Stimulated activated CD4-positive, alpha-beta T cell treated with anti-CD3 and anti-CD28 coated beads, TNF-alpha, amount 100 ng/mL, for 4 hours (primary cell): ENCODE measurements at places on chromosomes 11 and 22.

GRCh38 chr11:82174610-82175009, 559.1 kb downstream of the FAM181B start:
- no peak for DNase-seq

GRCh38 chr11:33694346-33695050, 6.1 kb downstream of the C11orf91 start:
- no peak for DNase-seq

- DNase-seq: no peak
Measured at GRCh38 chr11:116478669-116479668, 293.8 kb downstream of the BUD13 start.

DNA sequence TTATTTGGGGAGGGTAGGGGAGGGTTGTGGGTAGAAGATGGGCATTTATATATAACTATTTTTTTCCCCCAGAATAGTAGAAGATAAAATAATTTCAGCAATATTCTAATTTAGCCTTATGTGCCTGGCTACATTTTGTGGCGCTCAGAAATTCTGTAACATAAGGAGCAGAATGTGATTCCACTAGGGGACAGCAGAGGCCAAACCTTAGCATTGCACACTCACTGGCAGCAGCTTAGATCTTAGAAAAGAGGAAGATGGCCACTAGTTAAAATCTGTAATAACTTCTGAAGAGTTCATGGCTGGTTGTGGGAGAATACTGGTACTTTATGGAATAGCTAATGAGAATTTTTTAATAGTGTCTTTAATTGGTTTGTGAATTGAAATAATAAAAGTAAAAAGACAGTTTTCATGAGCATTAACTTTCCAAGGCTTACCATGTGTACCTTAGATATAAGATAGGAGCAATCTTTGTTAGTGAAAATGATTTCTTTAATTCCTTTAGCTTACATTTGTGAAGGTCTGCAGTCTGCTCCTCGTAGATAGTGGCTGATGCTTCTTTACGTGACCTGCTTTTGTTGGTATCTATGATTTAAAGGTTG, 33.1 kb downstream of the DDX10 start:
- DNase-seq: no peak

- no peak for DNase-seq
Measured at GRCh38 chr11:95239871-95240649, 9.1 kb upstream of the SESN3 start.

GRCh38 chr22:46104881-46105493, 45.3 kb upstream of the PPARA start:
- no peak for DNase-seq

- DNase-seq: no peak
Measured at GRCh38 chr11:131522851-131523250, 152.4 kb downstream of the NTM start.

DNA sequence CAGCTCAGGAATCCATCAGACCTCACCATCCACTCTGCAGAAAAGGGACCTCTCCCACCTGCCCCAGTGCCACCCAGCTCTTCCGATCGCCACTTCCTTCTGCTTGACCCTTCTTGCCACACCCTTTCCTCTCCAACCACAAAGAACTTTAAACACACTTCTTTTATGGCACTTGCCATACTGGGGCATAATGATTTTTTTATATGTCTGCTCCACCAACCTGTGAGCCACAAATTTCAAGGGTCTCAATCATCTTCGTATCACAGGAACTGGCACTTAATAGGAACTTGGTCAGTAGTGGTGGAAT, 11.7 kb upstream of the MYH9 start:
- no peak for DNase-seq

DNA sequence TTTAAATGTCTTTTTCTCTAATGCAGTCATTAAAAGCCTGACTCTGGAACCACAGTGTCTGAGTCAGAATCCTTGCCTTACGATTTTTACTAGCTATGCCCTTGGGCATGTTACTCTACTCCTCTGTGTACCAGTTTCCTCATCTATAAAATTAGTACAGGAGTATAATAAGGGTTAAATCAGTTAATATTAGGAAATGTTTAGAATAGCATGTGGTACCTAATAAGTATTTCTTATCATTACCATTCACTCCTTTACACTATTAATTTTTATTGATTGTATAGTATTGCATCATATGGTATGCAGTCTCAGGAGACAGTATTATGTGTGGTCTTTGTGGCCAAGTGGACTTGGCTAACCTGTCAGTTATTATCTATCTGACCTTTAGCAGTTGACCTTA, 68.2 kb downstream of the METTL15 start:
- DNase-seq: no peak

GRCh38 chr11:14081581-14082231, 119.2 kb downstream of the SPON1 start:
- no peak for DNase-seq

- peak; percentile 77 for DNase-seq
Measured at GRCh38 chr22:50185375-50186087, at the start of gene TRABD. Gene TRABD, plus strand, starts transcription at chr22:50185913. Its CDS starts 7,148 bp downstream, at chr22:50193061.
